ENCODE measurements at places on chromosomes 11 and 22.

DNA sequence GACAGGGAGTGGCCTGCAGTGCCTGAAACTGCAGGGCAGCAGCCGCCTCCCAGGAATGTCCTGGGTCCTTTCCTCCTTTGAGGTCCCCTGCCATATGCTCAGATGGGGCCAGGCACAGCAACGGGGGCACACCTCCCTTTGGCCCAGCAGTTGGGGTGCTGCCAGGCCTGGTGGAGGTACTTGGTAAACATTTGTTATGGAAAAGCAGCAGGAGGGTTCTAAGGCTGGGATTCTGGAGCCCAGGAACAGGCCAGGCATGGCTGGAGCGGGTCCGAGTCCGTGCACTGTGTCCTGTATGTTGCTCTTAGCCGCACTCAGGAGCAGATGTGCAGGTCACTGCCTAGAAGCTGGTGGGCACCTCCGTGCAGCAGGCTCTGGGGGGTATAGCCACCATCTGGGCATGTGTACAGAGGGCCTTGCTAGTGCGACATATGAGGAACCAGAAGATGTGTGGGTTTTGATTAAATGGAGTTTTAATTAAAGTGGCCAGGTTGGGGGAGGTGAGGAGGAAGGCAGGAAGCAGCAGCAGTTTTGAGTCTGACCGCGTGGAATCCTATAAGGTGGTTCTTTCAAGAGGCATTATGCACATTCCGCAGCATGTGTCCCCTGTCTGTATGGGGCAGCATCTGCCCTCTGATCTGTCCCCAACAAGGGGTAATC is 1.5 kb downstream of the ADORA2A start:
- no peak for DNase-seq

GRCh38 chr22:50704510-50705218 is 32.0 kb downstream of the SHANK3 start:
- no peak for DNase-seq

DNA sequence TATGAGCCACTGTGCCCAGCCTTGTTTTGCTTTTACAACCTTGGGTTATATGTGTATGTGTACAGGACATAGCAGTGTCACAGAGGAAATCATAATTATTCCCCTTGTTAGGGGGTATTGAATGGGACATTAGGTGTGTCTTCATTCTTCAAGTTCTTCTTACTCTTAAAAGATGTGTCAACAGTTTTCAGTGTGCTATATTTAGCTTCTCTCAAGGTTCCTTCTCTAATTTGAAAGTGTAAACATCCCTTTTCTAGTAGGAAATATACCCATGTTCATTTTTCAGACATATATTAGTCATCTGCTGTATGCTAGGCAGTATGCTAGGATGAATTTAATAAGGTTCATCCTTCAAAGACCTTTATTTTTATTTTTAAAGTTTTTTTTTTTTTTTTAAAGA is 17.1 kb downstream of the PCF11 start:
- no peak for DNase-seq

DNA sequence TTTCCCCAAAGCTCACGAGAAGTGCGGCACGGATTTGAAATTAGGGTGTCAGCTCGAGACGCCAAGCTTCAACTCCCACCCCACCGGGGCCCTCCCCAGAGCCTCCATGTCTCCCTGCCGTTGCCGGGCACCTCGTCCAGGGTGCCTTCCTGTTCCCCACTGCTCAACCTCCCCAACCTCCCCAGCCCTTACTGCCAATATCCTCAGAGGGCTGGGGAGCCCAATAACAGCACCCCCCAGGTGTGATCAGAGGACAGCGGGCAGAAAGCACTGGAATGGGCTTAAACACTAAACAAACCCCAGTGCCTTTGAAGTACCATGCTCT is 1336.4 kb downstream of the TBC1D22A start:
- no peak for DNase-seq

- no peak for DNase-seq
Observed at GRCh38 chr11:5242933-5243815, 6.5 kb downstream of the HBG1 start.

GRCh38 chr11:55697817-55698216 is 35.8 kb downstream of the OR4C6 start:
- no peak for DNase-seq

DNA sequence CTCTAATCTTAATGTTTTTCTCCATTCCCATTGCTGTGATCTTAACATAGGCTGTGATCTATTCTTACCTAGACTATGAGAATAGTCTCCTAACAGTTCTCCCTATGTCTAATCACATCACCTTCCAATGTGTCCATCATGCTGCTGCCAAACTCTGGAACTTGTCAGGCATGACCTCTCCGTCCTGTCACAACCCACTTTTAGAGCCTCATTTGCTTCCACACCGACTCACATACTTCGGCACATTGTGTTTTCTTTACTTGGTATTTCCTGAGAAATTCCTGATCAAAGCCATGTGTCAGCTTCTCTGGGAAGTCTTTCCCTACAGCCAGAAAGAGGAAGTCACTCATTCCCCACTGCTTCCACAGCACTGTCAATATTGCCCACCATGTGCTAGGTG is 40.5 kb upstream of the BIRC3 start:
- no peak for DNase-seq

DNA sequence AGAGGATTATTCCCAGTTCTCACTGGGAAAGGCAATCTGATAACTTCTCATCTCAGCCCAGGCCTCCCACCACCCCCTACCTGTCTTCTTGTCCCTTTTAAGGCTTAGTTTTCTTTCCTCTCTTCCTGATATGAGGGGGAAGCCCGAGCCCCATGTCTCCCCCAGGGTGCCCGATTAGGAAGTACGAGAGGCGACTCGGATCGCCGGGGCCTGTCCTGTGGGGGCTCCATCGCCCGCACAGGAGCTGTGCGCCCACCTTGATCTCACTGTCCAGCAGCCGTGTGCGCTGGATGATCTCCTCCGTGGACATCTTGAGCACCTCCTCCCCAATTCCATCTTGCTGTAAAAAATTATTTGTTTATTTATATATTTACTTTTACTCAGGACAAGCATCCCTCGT is 628 bp downstream of the PSMC3 start:
- DNase-seq: no peak

DNA sequence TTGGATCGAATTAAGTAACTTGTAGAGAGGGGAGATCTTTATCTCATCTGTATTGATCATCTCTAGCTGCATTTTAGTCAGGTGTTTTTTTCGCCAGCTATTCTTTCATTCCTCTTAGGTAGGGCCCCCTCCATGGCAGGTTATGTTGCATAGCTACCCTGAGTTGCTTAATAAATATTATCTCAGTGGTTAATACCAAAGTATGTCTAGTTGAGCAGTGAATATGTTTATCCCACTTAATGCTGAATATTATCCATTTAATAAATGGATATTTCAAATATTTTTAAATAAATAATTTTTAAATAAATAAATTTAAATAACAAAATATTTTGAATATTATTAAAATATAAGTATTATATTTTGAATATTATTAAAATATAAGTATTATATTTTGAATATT is 9.6 kb downstream of the PRRG4 start:
- no peak for DNase-seq

- DNase-seq: no peak
Observed at GRCh38 chr11:131246663-131247062, 123.8 kb upstream of the NTM start.

DNA sequence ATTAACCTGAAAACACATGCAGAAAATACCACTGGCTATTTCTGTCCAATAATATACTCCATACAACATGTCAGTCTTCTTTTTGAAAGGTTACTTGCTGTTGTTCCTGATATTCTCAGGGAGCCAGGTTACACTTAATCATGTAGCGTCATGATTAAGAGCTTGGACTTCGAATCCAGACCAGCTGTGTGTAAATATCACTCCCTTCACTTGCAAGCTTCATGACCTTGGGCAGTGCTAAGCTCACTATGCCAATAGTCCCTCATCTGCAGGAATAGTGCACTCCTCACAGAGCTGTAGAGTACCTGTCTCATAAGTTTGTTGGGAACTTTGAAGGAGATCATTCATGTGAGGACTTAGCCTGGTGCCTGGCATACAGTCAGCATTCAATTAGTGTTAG is 1.9 kb downstream of the HTR3B start:
- DNase-seq: no peak

GRCh38 chr11:76033699-76034098 is 172.6 kb downstream of the WNT11 start:
- DNase-seq: peak; percentile 10

DNA sequence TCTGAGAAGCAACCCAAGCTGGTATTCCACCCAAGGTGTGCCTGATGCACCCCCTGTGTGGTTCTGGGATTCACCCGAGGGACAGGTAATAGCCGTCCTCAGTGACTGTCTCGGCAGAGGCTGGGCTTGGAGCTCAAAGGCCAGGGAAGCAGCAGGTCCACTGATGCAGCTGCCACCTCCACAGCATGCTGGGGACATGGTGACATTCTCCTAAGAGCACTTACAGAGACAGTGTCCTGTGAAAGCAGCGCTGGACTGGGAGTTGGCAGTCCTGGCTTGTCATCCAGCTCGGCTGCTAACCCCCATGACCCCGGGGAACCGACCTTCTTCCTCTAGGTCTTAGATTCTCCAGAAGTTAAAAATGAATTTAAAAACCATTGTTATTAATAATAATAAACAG is 72.8 kb downstream of the RPUSD4 start:
- no peak for DNase-seq

- no peak for DNase-seq
Observed at GRCh38 chr11:77593883-77594282, 4.1 kb downstream of the AQP11 start.

DNA sequence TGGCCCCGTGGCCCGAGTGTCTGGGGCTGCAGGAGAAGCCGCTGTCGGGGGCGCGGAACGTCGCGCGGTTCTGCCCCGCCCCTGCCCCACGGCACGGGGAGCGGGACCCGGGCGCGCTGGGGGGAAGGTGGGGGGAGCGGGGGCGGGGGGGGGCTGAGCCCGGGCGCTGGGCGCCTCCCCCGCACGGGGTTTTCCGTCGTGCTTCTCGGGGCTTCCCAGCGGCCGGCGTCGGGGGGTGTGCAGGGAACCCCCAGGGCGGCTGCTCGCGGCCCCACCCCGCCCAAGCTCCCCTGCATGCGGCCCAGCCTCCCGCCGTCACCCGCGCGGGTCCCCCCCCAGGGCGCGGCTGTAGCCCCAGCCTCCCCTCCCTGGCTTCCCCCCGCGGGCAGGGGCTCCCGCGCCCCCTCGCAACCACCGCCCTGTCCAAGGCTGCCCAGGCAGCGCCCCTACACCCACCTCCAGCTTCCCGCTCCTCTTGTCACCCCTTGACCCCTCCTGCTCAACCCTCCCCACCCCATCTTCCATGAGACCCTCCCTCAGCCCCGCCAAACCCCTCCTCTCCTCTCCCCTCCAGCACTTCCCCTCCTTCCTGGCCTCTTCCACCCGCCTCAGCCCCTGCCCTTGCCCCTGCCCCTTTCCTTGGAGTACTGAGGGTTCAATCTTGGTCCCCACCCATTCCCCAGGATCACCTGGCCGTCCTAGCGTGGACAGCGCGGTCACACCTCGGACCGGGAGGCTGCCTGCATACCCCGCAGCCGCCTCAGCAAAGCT is 1.7 kb downstream of the IL17REL start:
- no peak for DNase-seq
